ENCODE measurements at places on chromosomes 1 and 21.

GRCh38 chr1:162214202-162214601, 144.7 kb downstream of the NOS1AP start:
- DNase-seq = no peak

DNA sequence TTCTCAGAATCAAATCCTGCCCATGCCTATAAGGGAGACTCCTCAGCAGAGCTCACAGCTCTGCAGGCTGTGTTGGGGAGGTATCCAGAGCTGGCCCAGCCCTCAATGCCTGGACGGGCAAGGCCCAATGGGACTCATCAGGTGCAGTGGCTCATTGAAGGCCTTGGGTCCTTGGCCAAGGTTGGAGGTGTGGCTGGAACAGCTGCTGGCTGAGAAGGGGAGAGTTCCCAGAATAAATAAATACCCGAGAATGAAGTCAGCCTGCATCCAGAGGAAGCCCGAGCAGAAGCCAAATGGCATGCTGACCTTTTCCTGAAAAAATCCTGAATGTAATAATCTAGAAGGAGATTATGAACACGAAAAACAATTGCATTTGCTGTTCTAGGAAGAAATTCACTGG, 25.2 kb upstream of the IKBKE start:
- DNase-seq = no peak

DNA sequence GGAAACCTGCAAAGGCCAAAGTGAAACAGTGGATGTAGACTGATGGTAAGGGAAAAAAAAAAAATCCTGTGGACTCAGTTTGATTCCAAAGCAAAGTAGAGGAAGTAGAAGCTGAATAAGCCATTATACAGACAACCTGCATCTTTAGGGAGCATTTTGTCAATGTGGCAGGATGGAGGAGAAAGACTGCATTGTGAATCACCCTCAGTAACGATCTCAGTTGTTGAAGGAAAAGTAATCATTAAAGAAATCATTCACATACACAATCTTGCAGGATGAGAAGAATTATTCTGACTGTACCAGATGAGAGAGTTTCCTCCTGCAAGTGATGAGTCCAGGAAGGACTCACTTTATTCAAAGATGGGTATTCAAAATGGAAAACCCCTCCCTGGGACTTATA, 45.1 kb upstream of the TRIM67 start:
- no peak for DNase-seq

DNA sequence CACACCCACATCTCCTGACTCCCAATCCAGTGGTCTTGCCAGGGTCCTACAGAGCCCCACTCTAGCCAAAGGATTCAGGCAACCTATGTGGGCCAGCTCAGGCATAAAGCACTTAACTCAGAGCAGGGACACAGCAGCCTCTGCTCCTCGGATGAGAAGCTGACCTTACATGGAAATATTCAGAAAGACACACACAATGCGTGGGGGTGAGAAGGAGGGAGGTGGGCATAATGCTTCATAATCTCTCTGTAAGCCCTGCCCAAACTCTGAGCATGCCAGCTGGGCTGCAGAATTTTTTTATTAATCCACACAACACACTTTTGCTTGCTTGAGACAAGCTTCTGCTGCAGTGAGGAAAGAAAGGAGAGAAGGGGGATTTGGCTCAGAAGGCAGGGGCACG, 21.6 kb downstream of the KCND3 start:
- no peak for DNase-seq

- DNase-seq = no peak
Observed at GRCh38 chr1:25990702-25991395, 7.0 kb downstream of the PAFAH2 start.

GRCh38 chr1:247111259-247111699, 7.1 kb upstream of the ZNF669 start:
- DNase-seq = peak; percentile 5

DNA sequence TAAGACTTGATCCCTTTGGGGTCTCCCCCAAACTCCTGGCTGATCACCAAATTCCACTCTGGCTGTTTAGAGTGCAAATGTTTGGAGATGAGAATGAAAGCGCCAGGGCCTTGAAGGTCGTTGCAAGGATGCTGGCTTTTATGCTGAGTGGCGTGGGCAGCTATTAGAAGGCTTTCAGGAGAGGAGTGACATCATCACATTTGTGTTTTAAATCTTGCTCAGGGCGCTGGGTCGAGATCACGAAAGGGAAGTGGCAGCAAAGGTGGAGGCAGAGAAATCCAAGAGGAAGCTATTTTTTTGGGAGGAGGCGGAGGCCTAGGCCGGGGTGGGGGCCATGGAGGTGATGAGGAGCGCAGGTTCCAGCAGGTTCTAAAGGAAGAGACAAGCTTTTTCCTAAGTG, 49.3 kb downstream of the PDE9A start:
- DNase-seq = no peak

DNA sequence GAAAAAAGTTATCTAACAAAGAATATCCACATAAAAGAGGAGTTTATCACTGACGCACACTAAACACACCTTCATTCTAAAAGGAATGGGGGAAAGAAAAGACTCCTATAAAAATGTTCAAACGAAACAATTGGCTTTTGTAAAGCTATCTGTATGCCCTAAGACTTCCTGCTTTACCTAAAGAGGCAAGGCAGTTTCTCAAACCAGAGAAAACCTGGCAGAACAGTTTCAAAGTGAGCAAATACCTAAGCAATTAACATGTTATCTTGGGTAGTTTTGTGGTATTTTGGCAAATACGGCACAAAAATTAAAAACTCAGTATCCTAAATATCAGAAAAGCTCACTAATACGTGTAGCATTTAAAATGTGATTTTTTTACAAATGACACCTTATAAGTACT, 1.9 kb downstream of the PUM1 start:
- DNase-seq = peak; percentile 6

DNA sequence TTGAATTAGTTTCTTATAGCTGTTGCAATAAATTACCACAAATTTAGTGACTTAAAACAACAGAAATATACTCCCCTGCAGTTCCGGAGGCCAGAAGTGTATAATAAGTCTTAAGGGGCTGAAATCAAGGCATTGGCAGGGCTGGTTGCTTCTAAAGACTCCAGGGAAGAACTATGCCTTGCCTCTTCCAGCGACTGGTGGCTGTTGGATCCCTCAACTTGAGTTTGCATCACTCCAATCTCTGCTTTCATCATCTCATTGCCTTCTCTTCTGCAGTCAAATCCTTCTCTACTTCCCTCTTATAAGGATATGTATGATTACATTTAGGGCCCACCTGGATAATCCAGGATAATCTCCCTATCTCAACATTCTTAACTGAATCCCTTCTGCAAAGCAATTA, 19.1 kb upstream of the MED18 start:
- no peak for DNase-seq

DNA sequence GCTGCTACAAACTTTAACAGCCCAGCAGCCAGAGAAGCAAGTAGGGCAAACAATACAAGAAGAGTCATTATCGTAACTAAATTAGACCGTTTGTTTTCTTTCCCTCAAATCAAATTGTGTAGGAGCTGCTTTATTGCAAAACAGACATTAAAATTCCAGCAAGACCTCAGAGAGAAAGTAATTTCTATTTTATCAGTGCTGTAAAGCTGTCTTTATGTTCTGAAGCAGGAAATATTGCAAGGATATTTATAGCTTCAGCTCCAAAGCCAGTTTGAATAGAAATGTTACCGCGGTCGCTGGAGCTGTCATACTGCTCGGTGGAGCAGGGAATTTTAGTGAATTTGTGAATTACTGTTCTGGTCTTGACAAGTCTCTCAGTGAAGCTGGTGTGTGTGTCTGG, 503.8 kb upstream of the PLXNA2 start:
- no peak for DNase-seq

DNA sequence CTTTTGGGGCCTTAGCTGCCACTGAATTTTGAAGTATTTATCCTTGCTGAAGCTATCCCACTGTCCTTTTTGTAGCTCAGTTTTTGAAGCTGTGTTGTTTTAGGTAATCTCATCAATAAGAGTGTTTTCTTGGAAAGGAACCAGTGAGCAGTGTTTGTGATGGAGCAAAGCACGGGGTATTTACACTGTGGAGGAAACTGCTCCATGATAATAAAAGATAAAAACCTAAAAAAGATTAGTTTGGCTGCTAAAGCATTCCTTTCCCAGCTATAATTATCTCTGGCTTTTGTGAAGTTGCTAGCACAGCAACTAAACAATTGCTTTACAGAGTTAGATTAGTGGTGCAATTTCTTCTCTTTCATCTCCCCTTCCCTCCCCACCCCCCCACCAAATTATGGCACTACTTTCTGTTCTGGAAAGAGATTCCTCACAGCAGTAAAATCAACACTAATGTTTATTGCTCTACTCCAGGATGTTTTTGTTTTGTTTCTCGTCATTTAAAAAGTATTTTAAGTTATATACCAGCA, 21.5 kb downstream of the SRRM1 start:
- no peak for DNase-seq

- no peak for DNase-seq
Observed at GRCh38 chr1:228901936-228902681, 166.8 kb downstream of the RHOU start.

- DNase-seq = no peak
Observed at GRCh38 chr1:100661176-100661575, 58.4 kb upstream of the VCAM1 start.

- DNase-seq = no peak
Observed at GRCh38 chr21:36122977-36123376, 11.9 kb upstream of the CBR3 start.

GRCh38 chr1:179055937-179056336, 25.9 kb upstream of the TOR3A start:
- DNase-seq = peak; percentile 19

DNA sequence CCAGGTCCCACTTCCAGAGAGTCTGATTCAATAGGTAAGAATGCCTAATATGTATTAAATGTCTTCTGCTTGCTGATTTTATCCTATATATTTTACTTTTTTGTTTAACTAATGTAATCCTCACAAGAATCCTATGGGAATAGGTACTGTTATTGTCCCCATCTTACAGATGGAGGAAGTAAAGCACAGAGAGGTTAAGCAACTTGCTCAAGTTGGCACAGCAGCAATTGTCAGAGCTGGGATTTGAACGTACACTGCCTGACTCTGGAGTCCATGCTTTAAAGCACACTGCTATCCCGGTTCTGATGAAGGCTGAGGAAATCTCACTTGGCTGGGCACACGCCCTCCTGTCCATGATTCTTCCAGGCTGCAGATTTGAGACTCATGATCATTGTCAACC, 62.8 kb downstream of the IGSF21 start:
- no peak for DNase-seq

DNA sequence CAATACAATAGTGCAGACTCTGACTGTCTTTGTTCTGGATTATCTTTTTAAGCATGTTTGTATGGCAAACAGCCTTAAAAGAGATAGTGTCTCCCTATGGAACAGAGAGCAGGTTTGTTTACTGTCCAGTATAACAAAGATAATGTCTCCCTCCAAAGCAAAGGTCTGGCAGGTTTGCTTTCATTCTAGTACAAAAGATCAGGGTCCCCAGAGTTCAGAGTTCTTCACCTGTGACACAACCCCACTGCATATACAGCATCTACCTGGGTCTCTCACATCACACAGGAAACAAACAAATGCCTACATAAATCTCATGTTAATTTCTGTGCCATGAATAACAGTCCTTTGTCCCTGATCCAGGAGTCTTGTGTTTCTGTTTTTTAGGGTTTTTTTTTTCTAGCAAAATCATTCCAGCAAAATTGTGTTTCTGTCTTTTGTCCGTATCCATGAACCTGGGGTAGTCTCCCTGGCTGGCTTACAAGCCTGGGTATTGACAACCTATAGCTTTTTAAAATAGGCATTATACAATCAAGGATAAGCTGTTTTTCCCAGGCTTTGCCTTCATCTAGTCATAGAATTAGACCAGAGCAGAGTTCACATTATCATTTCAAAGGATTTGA, 89.4 kb upstream of the PTBP2 start:
- no peak for DNase-seq

GRCh38 chr1:157944663-157945280, 48.7 kb upstream of the KIRREL1 start:
- DNase-seq = no peak

- no peak for DNase-seq
Observed at GRCh38 chr1:49864581-49864980, 159.2 kb downstream of the AGBL4 start.

GRCh38 chr1:25430967-25431881, 527 bp downstream of the MACO1 start:
- no peak for DNase-seq

GRCh38 chr1:171179318-171180227, 5.5 kb upstream of the FMO2 start:
- peak; percentile 30 for DNase-seq

DNA sequence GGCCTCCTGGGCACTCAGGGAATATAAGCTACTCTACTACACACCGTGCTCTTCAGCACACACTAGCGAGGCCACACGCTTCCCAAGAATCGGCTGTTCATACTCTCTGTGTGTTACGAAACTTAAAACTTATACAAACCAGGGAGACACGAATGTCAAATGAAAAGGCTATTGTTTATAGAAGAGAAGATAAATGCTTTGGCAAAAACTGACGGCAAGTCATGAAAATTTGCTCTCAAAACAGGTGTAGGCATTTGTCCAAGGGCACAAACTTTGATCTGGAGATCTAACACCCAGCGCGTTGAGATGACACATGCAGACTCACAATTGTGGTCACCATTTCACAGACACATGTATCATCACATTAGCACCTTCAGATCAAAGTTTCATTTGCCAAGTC, 46.1 kb downstream of the USP48 start:
- no peak for DNase-seq

- DNase-seq = no peak
Observed at GRCh38 chr1:157137408-157138219, 581 bp downstream of the ETV3 start.

- DNase-seq = no peak
Observed at GRCh38 chr1:197850042-197850441, 52.4 kb upstream of the C1orf53 start.

DNA sequence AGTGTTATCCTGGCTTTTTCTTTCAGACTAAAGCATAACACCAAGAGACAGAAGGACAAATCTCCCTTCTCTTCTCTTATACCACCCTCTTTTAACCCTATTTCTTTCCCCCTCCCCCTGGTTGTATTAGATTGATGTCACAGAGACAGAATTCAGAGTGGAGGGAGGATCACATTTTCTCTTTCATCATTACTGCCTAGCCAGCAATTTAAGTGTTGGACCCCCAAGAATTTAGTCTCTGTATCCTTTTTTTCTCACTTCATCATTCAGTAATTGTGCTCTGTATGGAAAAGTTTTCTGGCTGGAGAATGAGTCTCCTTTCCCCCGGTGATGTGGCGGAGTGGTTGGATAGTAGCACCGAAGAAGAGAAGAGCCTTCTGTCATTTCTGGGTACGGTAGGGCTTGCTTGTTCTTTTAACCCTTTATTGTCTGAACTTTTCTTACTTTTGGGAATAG, 124.8 kb downstream of the CLEC20A start:
- no peak for DNase-seq

DNA sequence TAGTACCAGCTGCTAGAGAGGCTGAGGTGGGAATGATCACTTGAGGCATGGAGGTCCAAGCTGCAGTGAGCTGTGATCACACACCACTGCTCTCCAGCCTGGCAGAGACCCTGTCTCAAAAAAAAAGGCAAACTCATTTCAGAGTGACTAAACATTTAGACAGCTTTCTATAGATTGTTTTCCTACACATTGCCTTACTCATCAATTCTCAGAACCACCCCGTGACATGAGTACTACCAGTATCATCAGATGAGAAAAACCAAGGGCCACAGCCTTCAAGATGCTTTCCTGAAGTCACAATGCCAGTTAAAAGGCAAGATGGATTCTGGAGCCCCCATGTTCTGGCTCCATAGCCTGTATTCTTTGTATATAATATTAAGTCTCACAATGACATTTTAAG, 22.4 kb upstream of the SMPDL3B start:
- no peak for DNase-seq

Data from fibroblast of skin of scalp (primary cell).